Spinal cord (tissue), 10 donors: ENCODE measurements at places on chromosomes 2 and 18. TPM values are rescaled to one million over a fixed set of nuclear protein-coding genes. Genes with fewer than 3 reads are reported as not detected.

The SKOR2 gene
- 1.3 TPM for total RNA-seq

The IL1RL2 gene
- total RNA-seq, result 0.28 TPM

The IL36B gene
- total RNA-seq, result not detected

The SOCS6 gene
- total RNA-seq, result 30.7 TPM

DNA sequence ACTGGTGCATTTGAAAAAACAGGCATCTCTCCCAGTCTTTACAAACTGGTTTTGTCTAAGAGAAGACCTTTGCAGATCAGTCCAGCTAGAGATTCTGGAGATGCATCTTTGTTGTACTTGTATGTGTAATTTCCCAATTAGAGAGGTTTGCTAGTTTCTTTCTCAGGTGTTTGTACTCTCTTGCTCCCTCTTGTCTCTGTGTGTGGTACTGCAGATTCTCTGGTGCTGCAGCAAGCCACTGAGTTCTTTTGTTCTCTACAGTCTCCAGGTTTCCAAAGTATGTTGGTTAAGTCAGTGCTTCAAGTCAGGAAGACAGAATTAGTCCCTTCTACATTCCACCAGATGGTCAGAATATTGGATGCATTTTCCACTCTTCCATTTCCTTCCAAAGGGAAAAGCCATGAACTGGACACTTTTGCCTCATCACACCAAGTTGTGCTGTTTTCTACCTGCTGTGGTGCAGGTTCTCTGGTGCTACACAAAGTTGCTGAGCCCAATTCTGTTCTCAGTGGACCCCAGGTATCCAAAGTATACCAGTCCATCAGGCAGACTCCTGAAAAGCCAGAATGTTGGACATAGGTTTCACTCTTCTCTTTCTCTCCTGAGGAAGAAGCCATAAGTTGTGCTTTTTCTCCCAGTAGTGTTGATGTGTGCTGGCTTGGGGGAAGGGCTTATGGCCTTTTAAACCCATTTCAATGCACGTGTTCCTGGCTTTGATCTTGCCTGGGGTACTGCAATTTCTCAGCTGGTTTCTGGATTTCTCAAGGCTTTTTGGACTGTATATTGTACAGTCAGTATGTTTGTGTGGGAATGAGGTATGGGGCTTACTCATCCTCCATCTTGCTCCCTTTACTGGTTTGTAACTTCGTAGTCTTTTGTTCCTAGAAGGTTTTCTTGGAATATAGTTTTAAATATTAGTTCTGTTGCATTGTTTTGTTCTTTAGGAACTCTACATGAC lies 29.8 kb downstream of the EPC2 start:
- H3K4me1 ChIP-seq, result peaks cover 3% of the 10 kb centered on the region
- DNase-seq, result no peak
- peaks cover 6% of the 10 kb centered on the region for H3K36me3 ChIP-seq
- H3K27ac ChIP-seq, result no peak overlapping the region
- H3K27me3 ChIP-seq, result no peaks in the 10 kb centered on the region

GRCh38 chr18:37355772-37356171 lies 209.8 kb downstream of the CELF4 start:
- H3K36me3 ChIP-seq, result no peaks in the 10 kb centered on the region
- H3K27ac ChIP-seq, result no peak overlapping the region
- no peaks in the 10 kb centered on the region for H3K27me3 ChIP-seq
- DNase-seq, result no peak
- H3K4me1 ChIP-seq, result no peaks in the 10 kb centered on the region

GRCh38 chr2:121634354-121635307 lies 14.6 kb downstream of the CLASP1 start:
- no peaks in the 10 kb centered on the region for H3K27me3 ChIP-seq
- H3K36me3 ChIP-seq, result no peaks in the 10 kb centered on the region
- H3K4me3 ChIP-seq, result no peak overlapping the region
- H3K27ac ChIP-seq, result no peak overlapping the region

DNA sequence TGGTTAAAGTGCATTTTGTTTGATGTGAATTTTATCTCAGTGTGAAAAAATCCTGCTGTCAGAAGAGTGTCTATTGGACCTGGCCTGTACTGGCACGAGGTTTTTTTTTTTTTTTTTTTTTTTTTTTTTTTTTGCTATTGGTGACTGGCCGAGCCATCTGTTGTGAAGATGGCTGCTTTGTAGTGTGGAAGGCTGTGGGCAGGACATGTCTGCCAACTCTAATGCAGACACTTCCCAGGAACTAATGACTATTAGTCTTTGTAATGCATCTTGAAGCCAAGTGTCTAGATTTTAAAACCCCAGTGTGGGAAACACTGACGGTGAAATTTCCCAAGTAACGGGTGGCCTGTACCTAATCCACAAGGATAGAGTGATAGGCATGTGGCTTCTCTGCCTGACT lies 34.3 kb downstream of the ZAP70 start:
- H3K4me1 ChIP-seq, result peaks cover 3% of the 10 kb centered on the region
- no peaks in the 10 kb centered on the region for H3K27me3 ChIP-seq
- H3K27ac ChIP-seq, result no peak overlapping the region

DNA sequence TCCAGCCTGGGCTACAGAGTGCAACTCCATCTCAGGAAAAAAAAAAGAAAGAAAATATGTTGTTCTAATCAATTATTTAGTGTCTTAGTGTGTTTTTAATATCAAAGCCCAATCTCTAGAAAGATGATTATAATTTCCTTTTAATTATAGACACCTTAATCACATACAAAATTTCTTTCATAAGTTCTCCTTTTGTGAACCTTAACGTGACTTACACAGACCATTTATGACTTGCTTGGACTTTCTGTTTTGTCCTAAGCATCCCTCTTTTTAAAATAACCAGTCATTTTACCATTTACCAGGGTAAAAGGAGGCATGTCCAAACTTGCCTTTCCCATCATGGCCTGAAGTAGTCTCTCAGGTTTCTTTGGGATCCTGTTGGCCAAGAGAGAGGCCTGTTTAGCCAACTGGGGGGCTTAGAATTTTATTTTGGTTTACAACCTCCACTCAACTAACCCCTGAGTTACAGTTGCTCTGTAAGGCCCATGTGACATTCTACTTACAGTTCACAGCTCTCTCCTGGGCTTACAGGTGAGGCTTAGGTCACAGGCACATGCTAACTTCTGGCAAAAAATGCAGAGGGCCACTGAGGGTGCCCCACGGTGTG lies 23.9 kb upstream of the GPR155 start:
- no peak overlapping the region for H3K4me3 ChIP-seq
- H3K27ac ChIP-seq, result no peak overlapping the region
- no peaks in the 10 kb centered on the region for H3K27me3 ChIP-seq
- H3K36me3 ChIP-seq, result no peaks in the 10 kb centered on the region
- DNase-seq, result peak; percentile 18

DNA sequence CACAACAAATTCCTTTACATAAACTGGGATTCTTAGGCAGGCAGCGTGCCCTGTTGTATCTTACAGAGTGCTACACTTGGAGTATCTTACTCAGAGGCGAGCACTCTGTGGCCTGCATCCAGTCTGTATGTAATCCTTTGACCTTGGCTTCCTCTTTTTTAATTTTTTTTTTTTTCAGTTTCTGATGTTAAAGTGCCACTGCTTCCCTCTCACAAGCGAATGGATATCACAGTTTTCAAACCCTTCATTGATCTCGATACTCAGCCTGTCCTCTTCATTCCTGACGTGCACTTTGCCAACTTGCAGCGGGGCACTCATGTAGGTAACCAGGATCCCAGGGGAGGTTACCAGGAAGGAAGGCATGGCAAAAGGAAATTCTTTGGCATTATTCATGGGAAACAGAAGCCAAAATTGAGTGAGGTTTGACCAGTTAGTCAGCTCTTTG lies 40.4 kb downstream of the GRHL1 start:
- no peak overlapping the region for H3K4me3 ChIP-seq
- peaks cover 31% of the 10 kb centered on the region for H3K36me3 ChIP-seq
- H3K27me3 ChIP-seq, result no peaks in the 10 kb centered on the region
